ENCODE measurements at places on chromosomes 7 and 10.
A peak's percentile ranks its signal among the peaks of the same experiment; 100 is the strongest.

DNA sequence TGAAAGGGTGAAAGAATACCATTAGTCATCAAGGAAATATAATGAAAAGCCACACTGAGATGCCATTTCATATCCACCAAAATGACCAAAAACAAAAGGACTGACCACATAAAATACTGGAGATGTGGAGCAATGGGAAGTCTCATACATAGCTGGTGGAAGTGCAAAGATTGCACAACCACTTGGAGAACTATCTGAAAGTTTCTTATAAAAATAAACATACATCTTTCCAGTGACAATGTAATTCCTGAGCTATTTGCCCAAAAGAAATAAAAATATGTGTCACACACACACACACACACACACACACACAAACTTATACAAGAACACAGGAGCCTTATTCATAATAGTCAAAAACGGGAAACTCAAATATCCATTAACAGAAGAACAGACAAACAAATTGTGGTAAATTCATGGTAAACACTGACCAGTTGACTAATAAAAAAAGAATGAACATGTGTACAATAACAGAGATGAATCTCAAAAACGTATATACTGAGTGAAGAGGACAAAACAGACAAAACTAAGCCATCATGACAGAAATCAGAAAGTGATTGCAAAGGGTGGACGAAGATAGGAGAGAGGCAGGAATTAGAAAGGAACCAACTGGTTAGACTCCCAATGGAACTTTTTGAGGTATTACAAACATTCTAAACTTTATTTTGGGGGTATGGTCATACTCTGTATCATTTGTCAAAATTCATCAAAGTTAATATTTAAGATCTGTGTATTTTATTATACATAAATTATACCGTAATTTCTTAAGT is 21.5 kb downstream of the WASL start:
- DNase-seq: peak; percentile 80

DNA sequence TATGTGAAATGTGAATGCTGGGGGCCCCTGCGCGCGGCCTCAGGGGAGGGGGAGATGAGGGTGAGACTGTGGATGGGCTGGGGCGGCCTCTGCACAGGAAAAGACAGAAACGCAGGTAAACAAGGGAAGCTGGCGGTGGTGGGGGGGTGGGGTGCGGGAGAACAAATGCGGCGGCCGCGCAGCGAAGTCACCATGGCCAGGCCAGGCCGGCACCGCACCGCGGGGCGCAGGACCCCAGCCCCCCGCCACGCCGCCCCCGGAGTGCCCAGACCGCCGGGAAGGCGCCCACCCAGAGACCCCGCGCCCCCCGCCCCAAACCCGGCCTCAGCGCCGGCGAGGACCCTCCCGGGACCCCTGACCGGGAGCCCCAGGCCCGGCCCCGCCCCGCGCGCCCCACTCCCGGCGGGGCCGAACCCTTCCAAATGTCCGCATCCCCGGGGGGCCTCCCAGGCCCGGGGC is 14.5 kb upstream of the DNAAF5 start:
- no peak for DNase-seq

DNA sequence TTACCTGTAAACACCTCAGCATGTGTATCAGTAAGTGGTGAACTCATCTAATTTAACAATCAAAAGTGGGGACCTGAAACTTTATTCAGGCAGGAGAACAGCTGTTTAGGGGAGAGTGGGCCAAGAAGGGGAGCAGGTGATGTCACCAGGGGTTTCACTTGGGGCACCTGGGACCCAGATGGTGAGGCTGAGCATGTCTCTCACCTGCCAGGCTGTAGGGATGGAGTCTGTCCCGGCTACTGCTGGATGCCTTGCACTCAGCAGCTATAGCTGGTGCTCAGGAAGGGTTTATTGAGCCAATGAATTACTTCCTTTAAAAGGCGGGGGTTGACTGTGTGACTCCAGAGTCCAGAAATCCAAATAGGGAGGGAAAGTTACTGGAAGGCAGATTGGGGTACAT is 23.0 kb downstream of the CDH23 start:
- DNase-seq: no peak

DNA sequence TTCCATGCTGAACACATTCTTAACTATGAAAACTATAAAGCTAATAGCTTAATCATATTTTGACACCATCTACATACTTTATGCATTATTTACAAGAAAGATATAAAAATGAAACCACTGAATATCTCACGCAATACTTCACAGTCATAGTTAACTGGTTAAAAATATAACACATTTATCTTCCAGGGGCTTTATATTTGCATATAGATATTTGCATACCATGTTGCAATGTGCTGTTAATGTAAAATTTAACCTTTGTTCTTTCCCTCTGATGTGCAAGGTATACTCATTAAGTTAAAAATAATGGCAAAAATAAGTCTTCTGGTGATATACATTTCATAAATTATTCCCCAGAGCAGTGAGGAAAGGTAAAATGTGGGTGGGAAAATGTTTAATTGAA is 76.9 kb upstream of the MGMT start:
- DNase-seq: no peak

- DNase-seq: no peak
Measured at GRCh38 chr10:103535595-103535994, 42.1 kb downstream of the NEURL1 start.

GRCh38 chr10:28769091-28769604 is 91.8 kb downstream of the BAMBI start:
- DNase-seq: no peak

GRCh38 chr7:39421661-39422060 is 144.5 kb upstream of the YAE1 start:
- no peak for DNase-seq
